Hypothalamus (tissue), 51 donors: ENCODE measurements at places on chromosomes 11 and 22.

DNA sequence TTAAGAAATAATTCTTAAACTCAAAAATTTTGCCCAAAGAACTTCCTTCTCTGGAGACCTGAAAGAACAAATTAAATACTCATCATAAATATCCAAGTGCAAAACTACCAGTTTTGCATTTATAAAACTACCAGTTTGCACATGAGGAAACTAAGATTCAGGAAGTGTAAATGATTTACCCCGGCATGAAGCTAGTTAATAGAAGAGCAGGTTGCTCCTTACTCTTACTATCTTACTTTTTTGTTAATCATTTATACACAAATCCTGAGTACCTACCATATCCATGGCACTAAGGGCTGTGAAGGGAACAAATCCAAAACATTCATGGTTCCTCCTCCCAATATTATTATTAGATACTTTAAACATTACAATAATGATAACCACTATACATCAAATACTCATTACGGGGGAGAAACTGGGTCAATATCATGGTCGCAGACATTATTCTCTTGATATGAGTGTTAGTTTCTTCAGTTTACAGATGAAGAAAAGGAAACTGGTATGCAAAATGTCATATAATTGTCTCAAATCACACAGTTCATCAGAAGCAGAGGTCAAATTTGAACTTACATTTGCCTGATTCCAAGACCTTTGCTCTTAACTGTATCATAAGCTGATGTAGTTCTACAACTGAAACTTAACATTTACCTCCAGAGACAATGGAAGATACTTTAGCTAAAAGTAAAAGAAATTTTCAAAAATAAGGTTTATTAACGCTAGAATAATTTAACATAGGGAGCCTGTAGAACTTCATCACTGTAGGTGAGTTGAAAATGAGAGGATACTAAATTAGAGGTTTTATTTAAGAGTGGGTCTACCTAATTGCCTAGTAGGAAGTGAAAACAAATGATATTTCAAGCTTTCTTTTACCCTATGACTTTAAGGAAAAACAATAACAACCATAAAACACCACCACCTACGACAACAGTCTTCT, 74.5 kb downstream of the FAM76B start:
- no peak for DNase-seq

DNA sequence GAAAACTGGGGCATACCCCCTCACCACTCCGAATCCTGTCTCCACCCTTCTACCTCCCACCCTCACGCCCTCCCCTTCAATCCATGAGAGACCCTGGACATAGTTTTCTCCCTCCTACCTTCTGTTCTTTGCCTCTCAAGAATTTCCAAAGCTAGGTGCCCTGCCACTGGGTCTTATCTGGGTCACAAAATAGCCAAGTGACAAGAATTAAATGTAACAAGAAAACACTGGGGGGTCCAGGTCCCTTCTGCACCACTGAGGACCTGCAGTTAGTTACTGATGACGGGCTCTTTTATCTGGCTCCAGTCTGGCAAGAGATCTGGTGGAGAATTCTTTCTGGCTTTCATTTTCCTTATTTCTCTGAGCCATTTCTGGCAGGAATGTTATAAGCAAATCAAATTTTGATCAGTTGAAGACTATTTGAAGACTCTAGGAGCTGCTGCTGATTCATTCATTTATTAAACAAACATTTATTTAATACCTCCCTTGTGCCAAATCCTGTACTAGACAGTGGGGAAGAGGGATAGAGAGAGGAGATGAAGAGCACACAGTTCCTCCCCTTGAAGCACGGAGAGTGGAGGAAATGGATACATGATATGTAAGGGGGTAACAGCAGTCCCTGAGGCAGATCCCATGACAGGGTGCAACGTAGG, 135.2 kb downstream of the RRAS2 start:
- no peak for DNase-seq

- no peak for DNase-seq
These were observed 633.6 kb downstream of the OPCML start for GRCh38 chr11:132898676-132899075.

GRCh38 chr11:14980854-14981253, 8.7 kb upstream of the CALCA start:
- DNase-seq, result no peak

DNA sequence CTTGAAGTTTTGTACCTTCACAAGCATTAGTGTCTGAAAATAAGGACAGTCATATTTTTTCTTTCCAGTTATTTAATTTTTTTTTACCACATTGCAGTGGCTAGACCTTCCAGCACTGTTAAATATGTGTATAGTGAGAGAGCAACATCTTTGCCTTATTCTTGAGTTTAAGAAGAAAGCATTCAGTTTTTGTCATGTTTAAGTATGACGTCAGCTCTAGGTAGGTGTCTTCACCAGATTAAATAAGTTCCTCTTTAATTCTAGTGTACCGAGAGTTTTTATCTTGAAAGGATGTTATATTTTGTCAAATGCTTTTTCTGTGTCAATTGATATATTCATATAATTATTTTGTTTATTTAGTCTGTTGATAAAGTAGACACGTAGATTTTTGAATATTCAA, 258.8 kb downstream of the FAM181B start:
- DNase-seq, result no peak

DNA sequence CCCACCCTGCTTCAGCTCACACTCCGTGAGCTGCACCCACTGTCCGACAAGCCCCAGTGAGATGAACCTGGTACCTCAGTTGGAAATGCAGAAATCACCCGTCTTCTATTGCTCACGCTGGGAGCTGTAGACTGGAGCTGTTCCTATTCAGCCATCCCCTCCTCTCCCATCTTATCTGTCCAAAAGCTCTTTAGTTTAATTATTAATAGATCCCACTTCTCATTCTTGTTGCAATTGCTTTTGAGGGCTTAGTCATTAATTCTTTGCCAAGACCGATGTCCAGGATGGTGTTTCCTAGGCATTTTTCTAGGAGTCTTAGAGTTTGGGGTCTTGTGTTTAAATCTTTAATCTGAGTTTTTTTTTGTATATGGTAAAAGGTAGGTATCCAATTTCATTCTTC, 116.8 kb downstream of the TRIM44 start:
- no peak for DNase-seq

- DNase-seq, result no peak
These were observed 233.0 kb downstream of the SWAP70 start for GRCh38 chr11:9896902-9897301.

GRCh38 chr11:27408246-27408800, 45.3 kb upstream of the CCDC34 start:
- DNase-seq, result no peak

DNA sequence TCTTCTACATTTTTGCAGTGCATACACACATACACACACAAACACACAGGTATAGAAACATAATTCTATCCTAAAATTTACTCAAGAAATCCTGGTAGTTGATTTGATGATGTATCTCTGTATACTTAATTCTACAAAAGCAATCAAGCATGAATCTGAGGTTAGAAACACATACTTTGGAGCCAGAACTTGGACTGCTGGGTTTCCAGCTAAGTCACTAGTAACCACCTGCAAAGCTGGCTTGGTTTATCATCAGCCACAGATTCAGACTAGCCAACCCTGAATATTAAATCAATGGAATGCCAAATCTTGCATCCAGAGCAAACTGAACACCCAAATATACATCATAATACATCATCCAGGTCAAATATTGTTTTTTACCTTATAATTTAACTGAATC, 24.8 kb upstream of the POU2AF2 start:
- no peak for DNase-seq

DNA sequence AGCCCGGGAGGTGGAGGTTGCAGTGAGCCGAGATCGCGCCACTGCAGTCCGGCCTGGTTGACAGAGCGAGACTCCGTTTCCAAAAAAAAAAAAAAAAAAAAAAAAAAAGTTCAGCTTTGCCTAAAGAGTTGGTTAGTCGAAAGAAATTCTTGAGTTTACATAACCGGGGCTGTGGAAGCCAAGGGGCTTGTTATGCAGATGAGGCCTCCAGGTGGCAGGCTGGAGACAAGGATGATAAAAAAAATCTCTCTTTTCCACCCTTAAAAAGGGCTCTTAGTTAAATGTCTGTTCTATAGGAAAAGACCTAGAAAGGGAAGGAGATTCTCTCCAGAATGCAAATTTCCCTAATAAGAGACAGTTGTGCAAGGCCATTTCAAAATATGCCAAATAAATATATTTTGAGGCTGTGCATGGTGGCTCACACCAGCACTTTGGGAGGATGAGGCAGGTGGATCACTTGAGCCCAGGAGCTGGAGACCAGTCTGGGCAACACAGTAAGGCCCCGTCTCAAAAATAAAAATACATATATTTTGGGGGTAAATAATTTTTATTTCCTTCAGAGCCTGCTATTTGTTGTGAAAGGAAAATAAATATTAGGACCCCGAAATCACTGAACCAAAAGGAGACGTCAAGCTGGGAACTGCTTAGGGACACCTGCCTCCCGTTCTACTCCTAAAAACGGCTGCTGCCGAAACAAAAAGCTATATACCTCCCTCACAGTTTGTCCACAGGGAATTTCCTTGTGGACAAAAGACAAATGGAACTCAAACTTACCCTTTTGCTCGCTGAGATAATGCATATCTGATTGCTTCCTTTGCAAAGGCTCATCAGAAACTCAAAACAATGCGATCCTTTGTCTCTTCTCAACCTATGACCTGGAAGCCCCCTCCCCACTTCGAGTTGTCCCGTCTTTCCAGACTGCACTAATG, 2.4 kb upstream of the IFITM2 start:
- peak; percentile 21 for DNase-seq

DNA sequence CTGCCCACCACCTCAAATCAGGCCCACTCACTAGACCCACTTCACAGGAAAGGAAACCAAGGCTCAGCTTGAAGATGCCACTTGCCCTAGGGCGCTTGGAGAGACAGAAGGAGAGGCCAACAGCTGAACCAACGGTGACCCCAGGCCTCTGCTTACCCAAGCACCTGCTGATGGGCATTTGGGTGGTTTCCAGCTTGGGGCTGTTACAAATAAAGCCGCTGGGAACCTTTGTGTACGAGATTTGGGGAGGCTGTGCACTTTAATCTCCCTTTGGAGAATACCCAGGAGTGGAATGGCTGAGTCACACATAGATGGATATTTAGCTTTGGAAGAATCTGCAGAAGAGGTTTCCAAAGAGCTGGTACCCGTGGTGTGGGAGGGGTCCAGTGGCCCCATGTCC, 50.9 kb upstream of the LINC01488 start:
- DNase-seq, result no peak

DNA sequence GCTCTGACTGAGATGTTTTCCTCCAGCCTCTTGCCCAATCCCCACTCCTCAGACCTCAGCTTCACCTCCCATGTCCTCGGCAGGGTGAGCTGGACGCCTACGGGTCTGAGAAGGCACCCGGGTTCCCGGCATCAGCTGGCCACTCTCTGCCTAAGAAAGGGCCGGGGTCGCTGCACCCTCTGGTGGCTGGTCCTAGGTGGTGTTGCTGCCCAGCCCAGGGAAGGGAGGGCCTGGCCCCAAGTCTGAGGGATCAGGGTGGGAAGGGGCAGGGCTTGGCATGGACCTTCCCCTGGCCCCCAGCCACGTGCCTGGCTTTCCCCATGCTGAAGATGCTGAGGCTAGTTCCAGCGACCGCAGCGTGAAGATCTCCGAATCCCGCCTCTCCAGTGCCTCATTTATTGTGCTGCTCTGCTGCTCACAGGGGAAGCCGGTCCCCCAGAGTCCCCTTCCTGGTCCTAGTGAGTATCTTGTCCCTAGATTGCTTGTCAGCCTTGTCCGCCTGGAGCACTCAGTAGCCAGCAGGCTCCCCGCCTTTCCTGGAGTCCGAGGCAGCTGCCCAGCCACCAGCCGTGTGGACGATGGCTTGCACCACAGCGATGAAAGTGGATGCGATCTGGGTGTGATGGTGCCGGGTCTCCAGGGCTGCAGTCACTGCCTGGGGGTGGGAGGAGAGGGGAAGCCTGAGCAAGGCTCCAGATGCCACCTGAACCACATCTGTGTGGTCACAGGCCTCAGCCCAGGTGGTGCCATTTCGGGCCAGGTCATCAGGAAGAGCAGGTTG, 2.9 kb upstream of the GGT5 start:
- peak; percentile 24 for DNase-seq

GRCh38 chr11:128474036-128474874, 113.1 kb downstream of the ETS1 start:
- DNase-seq, result no peak

DNA sequence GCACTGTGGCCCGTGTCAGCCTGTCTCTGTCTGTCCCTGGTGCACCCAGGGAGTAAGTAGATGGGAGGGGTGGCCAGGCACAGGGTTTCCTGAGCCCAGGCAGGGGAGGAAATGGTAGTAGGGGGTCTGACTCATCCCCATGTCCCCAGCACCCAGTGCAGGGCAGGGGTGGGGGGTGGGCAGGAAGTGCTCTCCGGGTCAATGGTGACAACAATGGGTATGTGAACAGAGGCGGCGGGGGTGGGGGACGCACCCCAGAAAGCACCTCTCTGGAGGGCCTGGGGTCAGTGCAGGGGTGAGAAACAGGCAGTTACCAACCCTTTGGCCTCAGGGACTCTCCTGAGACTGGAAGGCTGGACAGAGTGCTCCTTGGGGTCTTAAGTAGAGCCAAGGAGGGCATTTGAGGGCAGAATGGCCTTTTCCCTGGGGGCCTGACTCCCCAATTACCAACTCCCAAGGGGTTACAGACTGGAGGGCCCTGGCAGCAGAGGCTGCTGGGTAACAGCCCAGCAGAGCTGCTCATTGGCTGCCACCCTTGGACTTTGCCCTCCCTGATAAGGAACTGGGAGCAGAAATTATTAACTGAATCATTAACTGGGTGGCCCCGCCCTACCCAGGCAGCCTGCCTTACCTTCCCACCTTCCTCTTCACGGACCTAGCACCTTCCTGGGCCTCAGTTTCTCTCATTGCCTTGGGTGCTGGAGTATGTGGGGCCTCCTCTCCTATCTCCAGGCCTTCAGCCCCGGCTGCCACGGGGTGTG, 4.2 kb downstream of the MYRF start:
- no peak for DNase-seq

DNA sequence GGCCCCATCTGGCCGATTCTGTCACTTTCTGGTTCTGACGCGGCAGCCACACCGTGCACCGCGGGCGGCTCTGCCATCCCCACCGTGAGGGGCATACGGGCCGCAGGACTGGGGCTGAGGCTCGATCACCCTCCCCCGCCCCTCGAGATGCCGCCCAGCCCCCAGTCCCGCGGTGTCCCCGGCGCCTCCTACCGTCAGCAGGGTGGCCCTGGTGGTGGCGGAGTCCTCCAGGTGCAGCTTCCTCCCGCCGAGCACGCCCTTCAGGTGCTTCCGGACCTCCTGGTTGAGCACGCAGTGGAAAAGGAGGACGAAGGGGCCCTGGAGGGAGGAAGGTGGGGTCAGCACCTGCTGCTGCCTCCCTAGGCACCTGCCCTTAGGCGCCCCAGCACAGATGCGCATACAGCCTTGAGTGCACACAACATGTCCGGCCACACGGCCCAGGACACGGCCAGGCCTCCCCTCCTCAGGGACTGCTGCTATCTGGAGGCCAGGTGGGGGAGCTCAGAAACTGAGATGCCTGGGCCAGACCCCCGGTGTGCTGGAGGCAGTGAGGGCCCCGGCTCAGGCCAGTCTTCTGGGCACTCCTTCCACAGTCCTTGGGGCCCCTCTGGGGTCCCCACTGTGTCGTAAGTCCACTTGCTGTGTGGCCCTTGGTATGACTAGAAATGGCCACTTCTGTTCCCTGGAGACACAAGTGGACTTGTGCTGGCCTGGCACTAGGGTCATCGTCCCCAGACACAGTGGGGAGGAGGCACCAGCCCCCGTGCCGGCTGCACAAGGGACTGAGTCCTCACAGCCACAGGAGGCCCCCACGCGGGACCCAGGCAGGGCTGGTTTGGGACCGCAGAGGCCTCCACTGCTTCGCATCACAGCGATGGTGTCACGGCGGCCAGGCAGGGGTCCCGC, 31.5 kb downstream of the TRMU start:
- no peak for DNase-seq
